ENCODE measurements at places on chromosomes 13 and 19.

GRCh38 chr13:98325724-98326123, 148.7 kb upstream of the RNF113B start:
- no peak for DNase-seq

DNA sequence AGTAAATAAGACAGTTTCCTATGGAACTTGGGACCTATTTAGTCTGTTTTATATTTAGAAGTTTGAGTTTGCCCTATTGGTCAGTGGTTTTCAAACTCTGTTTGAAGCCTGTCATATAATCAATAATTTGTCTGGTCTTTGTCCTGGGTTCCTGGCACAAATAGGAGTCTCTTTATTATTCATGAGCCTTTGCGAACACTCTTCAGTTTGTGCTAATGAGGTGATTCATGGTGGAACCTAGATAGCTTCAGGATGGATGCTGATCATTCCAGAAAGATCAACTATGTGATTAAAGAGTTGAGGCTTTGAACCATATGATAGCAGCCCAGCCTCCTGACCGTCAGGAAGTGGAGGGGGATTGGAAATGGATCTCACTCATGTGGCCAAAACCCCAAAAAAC, 10.0 kb upstream of the VWA8 start:
- DNase-seq, result no peak

GRCh38 chr13:42781352-42781751, at the start of gene FAM216B:
Gene FAM216B, plus strand, starts transcription at chr13:42781584. Its CDS starts 2,484 bp downstream, at chr13:42784068.
- no peak for DNase-seq

GRCh38 chr13:55410398-55411330, 1730.1 kb upstream of the PRR20A start:
- DNase-seq, result no peak

DNA sequence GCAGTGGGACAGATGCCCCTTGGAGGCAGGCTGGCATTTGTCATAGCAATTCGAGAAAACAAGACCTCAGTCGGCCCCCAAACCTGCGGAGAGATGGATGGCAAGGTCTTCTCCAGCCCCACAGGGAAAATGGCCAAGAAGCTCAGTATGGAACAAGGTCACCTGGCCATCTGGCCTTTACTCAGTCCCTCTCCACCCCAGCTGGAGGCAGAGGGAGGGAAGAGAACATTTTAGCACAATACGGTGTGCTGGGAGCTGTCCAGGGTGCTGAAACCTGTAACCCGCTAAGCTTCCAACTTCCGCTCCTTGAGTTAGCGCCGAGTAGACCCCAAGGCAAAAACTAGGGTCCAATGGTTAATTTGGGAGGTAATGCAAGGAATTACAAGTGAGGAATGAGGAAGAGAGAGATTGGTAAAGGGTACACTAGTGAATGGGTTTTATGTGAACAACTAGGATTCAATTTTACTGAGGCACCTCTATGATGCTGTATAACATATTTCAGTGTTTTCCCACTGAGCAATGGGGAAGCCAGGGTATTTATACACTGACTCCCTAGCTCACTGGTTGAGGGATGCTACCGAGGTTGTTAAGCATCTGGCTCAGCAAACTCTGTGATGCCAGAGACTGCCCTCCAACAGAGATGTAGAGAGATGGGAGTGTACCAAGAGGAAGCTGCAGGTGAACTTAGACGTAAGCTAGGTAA, 64.3 kb downstream of the CACNA1A start:
- peak; percentile 52 for DNase-seq

DNA sequence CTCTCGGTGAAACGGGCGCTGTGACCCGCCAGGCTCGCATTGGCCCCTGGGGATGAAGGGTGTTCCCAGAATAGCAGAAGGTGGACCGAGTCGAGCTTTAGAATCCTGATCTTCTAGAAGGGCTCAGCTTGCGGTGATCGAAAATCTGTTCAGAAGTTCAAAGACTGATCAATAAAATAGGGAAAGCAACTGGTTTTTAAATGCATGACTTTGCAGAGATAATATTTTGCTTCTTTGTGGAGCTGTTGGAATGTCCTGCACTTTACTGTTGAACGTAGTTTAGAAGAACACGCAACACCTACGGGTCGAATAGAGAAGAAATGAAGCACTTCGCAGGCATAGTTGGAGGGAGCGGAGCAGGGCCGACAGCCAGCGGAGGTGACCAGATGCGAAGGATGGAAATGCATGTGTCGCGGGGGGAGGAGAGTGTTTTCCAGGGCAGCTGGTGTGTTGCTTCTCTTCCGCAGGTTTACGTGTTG, 766 bp downstream of the CEBPG start:
- peak; percentile 42 for DNase-seq
